ENCODE measurements at places on chromosomes 16 and 17.
A peak's percentile ranks its signal among the peaks of the same experiment; 100 is the strongest.

- no peak overlapping the region for H3K27ac ChIP-seq
- no peaks in the 10 kb centered on the region for H3K36me3 ChIP-seq
- no peak for DNase-seq
- H3K27me3 ChIP-seq = no peaks in the 10 kb centered on the region
- H3K4me3 ChIP-seq = no peak overlapping the region
These were observed 38.6 kb downstream of the ITGAM start for GRCh38 chr16:31298340-31298739.

DNA sequence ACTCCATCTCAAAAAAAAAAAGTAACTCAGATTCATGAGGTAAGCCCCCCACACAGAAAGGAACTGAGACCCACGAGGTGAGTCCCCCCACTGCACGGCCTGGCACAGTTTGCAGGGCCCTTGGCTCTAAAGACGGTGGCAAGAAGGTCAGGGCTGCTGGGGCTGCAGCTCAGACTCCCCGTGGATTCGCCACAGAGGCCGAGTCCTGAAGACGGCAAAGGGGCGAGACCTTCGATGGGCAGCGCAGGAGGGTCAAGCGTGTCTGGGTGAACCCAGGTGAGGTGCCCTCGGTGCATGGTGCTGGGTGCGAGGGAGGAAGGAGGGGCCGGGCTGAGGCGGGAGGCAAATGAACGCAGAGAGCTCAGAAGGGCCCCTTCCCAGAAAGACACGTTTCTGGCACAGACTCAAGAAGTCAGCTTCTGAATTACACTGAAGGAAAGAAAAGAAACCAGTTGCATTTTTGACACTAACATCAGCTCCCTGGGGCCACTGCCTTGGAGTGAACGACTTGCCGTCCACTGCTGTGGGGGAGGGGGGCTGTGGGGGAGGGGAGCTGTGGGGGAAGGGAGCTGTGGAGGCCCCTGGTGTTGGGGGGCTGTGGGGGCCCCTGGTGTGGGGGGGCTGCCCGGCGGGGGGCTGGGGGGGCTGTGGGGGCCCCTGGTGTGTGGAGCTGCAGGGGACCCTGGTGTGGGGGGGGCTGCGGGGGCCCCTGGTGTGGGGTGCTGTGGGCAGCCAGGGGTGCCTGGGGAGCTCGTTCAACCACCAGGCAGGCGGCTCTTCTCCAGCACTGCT lies 69.8 kb upstream of the METRNL start:
- peaks cover 14% of the 10 kb centered on the region for H3K4me1 ChIP-seq
- H3K36me3 ChIP-seq = no peaks in the 10 kb centered on the region
- H3K27ac ChIP-seq = no peak overlapping the region
- H3K27me3 ChIP-seq = no peaks in the 10 kb centered on the region
- no peak overlapping the region for H3K4me3 ChIP-seq
- DNase-seq = no peak

DNA sequence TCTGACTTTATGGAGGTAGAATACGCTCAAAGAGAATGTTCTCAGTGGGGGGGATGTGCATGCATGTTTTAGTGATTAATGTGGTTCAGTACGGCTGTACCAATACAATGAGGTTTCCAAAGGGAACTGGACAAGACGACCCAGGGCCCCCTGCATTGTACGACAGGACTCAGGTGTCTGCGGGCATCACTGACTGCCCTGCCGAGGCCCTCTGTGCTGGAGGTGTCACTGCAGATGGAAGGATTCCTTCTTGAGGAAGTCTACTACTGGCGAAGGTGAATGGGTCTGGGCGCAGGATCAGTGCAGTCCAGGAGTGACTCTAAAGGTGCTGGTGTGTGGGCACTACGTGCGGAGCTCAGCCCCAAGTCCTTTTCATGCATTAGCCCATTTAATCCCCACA lies 3.5 kb upstream of the LGALS9 start:
- no peak overlapping the region for H3K4me3 ChIP-seq
- H3K27ac ChIP-seq = no peak overlapping the region
- no peak for DNase-seq
- no peaks in the 10 kb centered on the region for H3K27me3 ChIP-seq
- H3K36me3 ChIP-seq = peaks cover 18% of the 10 kb centered on the region

- peaks cover 13% of the 10 kb centered on the region for H3K4me1 ChIP-seq
- H3K36me3 ChIP-seq = no peaks in the 10 kb centered on the region
- H3K4me3 ChIP-seq = peak overlapping the region; percentile 35
These were observed 17.8 kb upstream of the TMEM219 start for GRCh38 chr16:29943846-29944799.

GRCh38 chr16:46739934-46740333 lies 8.2 kb downstream of the MYLK3 start:
- no peak overlapping the region for H3K27ac ChIP-seq
- H3K4me1 ChIP-seq = no peaks in the 10 kb centered on the region
- no peak overlapping the region for H3K4me3 ChIP-seq
- no peaks in the 10 kb centered on the region for H3K27me3 ChIP-seq
- DNase-seq = no peak

DNA sequence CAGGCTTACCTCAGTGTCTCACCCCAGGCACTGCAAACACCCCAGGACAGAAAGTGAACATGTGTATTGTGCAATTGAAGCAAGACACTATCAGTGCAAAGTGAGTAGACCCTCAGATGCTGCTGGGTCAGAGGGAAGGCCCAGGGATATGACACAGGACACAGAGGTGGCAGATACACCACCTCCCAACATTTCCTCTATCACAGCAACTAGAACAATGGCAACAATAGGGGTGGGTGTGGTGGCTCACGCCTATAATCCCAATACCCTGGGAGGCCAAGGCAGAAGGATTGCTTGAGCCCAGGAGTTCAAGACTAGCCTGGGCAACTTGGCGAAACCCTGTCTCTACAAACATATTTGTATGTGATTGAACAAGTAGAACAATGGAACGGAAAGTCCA lies 22.5 kb downstream of the MILR1 start:
- no peaks in the 10 kb centered on the region for H3K27me3 ChIP-seq
- no peaks in the 10 kb centered on the region for H3K4me1 ChIP-seq
- H3K36me3 ChIP-seq = no peaks in the 10 kb centered on the region
- H3K4me3 ChIP-seq = no peak overlapping the region
- no peak for DNase-seq
- no peak overlapping the region for H3K27ac ChIP-seq

- no peak for DNase-seq
- peak overlapping the region; percentile 76 for H3K27ac ChIP-seq
- peaks cover 6% of the 10 kb centered on the region for H3K4me1 ChIP-seq
- H3K27me3 ChIP-seq = no peaks in the 10 kb centered on the region
These were observed 511.1 kb downstream of the CDH13 start for GRCh38 chr16:83137894-83138293.

GRCh38 chr17:4843321-4844000 lies 10.3 kb downstream of the MINK1 start:
- H3K4me3 ChIP-seq = no peak overlapping the region
- H3K4me1 ChIP-seq = no peaks in the 10 kb centered on the region
- H3K27me3 ChIP-seq = no peaks in the 10 kb centered on the region
- DNase-seq = no peak
- H3K36me3 ChIP-seq = no peaks in the 10 kb centered on the region

GRCh38 chr17:77147357-77147801 lies 6.6 kb downstream of the SEC14L1 start:
- H3K36me3 ChIP-seq = peaks cover 17% of the 10 kb centered on the region
- no peak for DNase-seq
- H3K27me3 ChIP-seq = no peaks in the 10 kb centered on the region
- no peak overlapping the region for H3K4me3 ChIP-seq
- peaks cover 15% of the 10 kb centered on the region for H3K4me1 ChIP-seq

DNA sequence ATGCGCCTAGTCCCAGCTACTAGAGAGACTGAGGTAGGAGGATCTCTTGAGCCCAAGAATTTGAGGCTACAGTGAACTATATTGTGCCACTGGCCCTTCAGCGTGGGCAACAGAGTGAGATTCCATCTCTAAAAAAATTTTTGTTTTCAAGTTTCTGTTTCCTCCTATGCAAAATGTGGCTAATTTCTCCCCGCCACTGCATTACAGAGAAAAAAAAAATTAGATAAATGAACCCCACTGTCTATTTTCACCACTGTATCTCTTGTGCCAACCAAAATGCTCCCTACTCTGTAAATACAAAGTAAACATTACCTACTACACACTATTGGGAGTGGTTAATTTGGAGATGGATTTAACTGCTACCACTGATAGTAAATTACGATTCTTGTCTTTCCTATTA lies 2.0 kb downstream of the MARF1 start:
- H3K4me3 ChIP-seq = no peak overlapping the region
- no peak for DNase-seq
- H3K27ac ChIP-seq = no peak overlapping the region

DNA sequence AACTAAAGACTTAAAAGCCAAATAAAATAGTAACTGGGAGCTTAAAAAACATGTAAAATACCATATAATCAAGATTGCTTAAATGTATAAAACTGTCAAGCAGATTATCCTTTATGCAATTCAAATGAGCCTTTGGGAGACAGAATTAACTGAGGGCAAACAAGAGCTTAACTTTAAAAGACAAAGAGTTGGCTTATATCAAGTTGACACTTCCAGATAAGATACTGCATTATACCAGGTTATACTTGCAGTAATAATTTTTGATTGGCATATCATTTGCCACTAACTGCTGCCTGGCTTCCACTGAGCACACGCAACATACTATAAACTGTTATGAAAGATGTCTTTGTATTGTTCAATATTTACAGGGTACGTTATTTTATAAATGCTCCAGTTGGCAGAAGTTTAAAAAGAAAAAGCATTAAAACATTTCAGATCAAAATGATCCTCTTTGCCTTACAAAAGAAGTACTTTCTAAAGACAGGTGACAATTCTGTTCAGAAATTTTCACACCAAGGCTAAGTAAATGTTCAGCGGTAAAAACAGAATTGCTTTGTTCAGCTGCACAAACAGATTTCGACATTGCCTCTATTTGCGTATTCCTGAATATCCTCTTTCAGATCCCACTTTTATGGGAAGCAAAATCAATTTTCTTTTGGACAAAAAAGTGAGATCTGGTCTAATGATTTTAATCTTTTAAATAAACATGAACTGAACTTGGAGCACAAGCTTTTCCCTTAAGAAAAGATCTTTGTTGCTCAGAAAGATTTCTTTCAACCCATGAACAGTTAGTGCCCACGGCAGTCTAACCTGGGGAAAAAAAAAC lies 50.7 kb downstream of the TOX3 start:
- H3K36me3 ChIP-seq = no peaks in the 10 kb centered on the region
- H3K4me1 ChIP-seq = peaks cover 51% of the 10 kb centered on the region
- no peaks in the 10 kb centered on the region for H3K27me3 ChIP-seq
- no peak overlapping the region for H3K4me3 ChIP-seq
- no peak for DNase-seq
- H3K27ac ChIP-seq = peak overlapping the region; percentile 71

DNA sequence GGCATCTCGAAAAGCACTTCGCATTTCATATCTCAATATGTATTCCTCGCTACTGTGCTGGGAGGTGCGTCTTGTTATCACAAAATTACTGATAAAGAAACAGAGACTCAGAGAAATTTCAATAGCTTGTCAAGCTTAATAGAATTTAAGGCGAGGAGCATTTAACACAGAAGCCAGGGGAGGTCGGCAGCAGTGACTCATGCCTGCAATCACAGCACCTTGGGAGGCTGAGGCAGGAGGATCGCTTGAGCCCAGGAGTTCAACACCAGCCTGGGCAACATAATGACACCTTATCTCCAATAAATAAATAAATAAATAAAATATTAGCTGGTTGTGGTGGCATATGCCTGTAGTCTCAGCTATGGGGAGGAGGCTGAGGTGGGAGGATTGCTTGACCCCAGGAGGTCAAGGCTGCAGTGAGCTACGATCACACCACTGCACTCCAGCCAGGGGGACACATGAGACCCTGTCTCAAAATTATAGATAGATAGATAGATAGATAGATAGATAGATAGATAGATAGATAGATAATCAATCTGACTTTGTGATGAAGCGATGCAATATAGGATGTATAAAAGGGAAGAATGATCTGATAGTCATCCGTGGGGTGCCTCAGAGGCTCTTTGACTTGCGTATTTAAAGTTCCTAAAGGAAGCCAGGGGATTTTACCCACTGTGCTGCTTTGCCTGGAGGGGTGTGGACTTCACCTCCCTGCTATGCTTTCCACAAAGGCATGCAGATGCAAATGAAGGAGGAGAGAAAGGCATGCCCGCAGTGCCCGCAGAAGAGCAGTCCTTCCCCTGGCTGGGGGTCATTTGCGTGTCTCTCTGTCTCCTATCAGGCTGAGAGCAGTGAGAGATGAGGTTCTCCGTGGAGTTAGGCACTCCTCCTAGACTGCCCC lies 15.9 kb upstream of the USP10 start:
- H3K36me3 ChIP-seq = no peaks in the 10 kb centered on the region
- no peak for DNase-seq
- H3K27me3 ChIP-seq = no peaks in the 10 kb centered on the region
- no peaks in the 10 kb centered on the region for H3K4me1 ChIP-seq

DNA sequence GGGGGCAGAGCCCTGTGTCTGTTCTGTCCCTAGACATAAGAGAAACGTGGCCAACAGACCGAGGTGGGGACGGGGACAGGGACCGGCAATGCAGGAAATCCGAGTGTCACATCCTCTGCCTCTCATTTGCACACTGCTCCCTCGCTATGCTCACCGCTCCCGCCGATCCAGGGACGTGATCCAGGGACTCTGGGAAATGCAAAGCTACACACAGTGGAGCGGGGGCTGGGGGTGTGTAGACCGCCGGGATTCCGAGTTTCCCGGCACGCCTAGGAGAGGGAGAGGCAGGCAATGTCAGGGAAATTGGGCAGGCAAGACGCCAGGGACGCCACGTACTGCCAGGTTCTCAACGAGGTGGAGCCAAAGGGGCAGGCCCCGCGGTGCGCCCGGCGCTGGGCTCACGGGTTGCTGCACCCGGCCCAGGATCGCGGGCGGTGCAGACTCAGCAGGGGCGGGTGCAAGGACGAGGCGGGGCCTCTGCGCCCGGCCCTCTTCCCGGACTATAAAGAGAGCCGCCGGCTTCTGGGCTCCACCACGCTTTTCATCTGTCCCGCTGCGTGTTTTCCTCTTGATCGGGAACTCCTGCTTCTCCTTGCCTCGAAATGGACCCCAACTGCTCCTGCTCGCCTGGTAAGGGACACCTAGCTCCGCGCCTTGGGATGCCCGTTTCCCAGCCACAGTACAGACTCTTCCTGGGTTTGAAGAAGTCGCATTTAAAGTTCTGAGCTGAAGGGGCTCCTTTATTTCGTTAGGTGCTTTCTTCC lies at the start of gene MT1X:
Gene MT1X (plus strand): TSS at position 532 of the 764 bp plus-strand sequence. CDS start 71 bp downstream, at position 603.
- peak within 1 kb of the TSS; percentile 35 for H3K27ac ChIP-seq
- peaks cover 8% of the 10 kb centered on the region for H3K4me1 ChIP-seq
- H3K36me3 ChIP-seq = no peaks in the 10 kb centered on the region
- no peaks in the 10 kb centered on the region for H3K27me3 ChIP-seq
- DNase-seq = peak; percentile 86

DNA sequence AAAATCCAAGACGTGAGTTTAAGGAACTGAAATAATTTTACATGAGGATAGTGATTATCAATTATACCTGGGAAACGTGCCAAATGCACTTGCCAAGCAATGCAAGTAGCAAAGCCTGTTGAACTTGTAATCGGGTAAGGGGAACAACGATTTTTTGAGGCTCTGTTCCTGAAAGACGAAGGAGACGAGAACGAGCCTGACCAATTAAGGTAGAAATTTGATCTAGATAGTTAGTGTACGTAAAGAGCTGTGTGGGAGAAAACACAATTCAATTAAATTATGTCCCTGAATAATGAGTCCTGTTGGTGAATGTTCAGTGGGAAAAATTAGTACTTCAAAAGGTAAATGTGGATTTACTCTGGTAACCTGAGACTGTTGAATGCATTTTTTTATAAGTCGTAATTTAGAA lies 17.7 kb upstream of the KCTD5 start:
- no peak for DNase-seq
- no peaks in the 10 kb centered on the region for H3K4me1 ChIP-seq
- no peak overlapping the region for H3K27ac ChIP-seq
- no peaks in the 10 kb centered on the region for H3K36me3 ChIP-seq
